Prostate gland (tissue), 2 donors: ENCODE measurements at places on chromosomes 5 and 9. TPM values are rescaled to one million over a fixed set of nuclear protein-coding genes. Genes with fewer than 3 reads are reported as not detected.

The AUH gene
- total RNA-seq = 58.0 TPM

The LRRC70 gene
- total RNA-seq = 0.36 TPM

The SLC6A19 gene
- total RNA-seq = 0.17 TPM

The PCDHA3 gene
- 1.0 TPM for total RNA-seq

The DIRAS2 gene
- not detected for total RNA-seq

The CKMT2 gene
- 25.4 TPM for total RNA-seq

The QRFP gene
- total RNA-seq = 1.0 TPM

- no peak for DNase-seq
Measured at GRCh38 chr9:91824601-91825305, 125.3 kb downstream of the ROR2 start.

- no peak for DNase-seq
Measured at GRCh38 chr5:40073927-40074326, 605.8 kb upstream of the PTGER4 start.

- no peak for DNase-seq
Measured at GRCh38 chr5:18152671-18153070, 518.4 kb downstream of the TAF11L14 start.

DNA sequence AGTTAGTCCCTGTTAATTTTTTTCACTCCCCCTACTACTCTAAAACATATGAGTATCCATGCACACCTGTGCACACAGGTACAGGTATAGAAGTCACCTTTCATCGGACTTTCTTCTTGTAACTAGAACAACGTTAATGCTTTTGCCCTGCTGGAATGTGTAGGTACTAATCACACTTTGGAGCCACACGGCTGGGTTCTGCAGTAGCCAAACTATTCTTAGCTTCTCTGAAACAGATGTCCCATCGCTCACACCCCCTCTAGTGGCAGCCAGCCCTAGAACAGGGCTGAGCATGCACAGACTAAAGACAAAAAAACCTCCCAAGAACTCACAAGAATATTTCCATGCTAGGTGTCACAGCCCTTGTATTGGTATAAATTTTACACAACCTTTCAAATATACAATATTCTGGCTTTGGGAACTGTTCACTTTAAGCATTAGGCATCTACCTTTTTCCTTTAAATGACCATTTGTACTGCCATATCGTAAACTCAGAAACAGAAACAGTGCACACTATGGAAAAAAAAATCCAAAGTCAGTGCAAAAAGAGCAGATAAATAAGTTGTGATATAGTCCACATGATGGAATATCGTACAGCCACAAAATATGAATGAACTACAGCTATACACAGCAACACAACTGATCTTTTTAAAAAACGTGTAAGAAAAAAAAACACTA is 64.0 kb downstream of the RETREG1 start:
- peak; percentile 83 for DNase-seq

GRCh38 chr5:133523013-133523658 is 89.2 kb downstream of the FSTL4 start:
- no peak for DNase-seq

GRCh38 chr9:14221119-14221518 is 92.8 kb downstream of the NFIB start:
- no peak for DNase-seq

- DNase-seq = no peak
Measured at GRCh38 chr5:149664666-149665415, 65.3 kb upstream of the PPARGC1B start.

GRCh38 chr5:154514331-154514730 is 36.3 kb upstream of the HAND1 start:
- no peak for DNase-seq

GRCh38 chr5:98173334-98173733 is 600.1 kb upstream of the RGMB start:
- no peak for DNase-seq

DNA sequence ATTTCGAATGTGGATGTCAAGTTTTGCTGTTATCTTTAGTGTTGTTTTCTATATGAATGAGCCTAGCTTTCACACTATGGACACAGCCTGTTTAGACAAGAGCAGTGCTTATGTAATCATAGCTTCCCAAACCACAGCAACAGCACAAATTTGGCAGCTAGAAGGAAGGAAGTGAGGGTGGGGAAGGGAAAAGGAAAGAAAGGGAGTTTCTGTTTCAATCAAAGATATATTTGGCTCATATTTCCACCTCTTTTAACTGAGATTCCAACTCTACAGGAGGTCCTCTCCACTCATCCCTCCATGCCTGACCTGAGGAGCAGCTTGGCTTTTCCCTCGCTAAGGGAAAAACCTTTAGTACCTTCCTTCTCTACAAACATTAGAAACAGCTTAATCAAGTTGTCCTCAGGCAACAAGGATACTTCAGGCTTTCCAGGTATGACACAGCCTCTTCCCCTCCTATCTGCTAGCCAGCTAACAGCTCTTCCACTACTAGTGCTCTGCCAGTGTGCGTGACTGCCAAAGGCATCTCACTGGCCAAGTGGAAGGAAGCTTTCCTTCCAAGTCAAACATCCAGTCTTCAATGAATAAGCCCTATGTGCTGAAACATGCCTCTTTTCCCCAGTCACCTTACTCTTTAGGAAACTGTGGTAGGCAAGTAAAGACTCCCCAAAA is 268.6 kb upstream of the PTGER4 start:
- DNase-seq = peak; percentile 54

DNA sequence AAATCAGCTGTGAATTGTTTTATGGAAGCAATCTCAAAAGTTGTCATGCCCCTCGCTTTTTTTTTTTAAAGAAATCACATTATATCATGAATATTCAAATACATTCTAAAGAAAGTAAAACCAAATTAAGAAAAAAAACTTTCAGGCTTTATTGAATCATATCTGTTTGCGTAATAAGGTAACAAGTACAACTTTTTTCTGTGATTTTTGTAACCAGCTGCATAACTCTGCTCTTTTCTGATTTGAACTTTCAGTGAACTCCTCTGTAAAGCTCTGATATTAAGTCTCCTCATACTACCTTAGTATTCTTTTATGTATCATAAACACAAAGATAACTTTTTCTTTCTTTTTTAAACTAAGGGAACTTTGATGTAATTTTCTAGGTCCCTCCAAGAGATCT is 65.3 kb downstream of the CWC27 start:
- DNase-seq = no peak

- DNase-seq = peak; percentile 36
Measured at GRCh38 chr9:91433180-91433579, 9.5 kb upstream of the NFIL3 start.

DNA sequence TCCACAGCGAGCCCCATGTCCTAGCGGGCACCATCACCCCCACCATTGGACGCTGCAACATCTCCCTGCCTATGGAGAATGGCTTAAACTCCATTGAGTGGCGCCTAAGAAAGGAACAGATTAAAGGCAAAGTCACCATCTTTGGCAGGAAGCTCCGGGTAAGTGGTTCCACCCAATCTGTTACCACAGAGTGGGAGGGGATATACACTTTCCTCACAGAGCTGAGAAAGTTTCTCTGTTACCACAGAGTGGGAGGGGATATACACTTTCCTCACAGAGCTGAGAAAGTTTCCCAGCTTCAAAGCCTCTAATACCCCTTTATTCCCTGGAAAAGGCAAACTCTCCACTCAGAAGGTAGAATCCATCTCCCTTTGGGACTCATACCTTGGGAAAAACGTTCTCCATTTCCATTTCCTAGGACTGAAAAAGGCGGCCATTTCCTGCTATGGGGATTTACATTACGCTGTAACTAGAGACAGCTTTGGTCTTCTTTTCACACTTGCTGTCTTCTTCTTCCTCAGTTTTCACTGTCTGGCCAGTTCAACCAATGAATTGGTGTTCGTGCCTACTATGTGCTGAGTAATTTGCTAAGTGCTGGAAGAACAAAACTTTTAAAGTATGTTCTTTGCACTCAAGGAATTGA is 63.4 kb upstream of the WWC1 start:
- DNase-seq = no peak

DNA sequence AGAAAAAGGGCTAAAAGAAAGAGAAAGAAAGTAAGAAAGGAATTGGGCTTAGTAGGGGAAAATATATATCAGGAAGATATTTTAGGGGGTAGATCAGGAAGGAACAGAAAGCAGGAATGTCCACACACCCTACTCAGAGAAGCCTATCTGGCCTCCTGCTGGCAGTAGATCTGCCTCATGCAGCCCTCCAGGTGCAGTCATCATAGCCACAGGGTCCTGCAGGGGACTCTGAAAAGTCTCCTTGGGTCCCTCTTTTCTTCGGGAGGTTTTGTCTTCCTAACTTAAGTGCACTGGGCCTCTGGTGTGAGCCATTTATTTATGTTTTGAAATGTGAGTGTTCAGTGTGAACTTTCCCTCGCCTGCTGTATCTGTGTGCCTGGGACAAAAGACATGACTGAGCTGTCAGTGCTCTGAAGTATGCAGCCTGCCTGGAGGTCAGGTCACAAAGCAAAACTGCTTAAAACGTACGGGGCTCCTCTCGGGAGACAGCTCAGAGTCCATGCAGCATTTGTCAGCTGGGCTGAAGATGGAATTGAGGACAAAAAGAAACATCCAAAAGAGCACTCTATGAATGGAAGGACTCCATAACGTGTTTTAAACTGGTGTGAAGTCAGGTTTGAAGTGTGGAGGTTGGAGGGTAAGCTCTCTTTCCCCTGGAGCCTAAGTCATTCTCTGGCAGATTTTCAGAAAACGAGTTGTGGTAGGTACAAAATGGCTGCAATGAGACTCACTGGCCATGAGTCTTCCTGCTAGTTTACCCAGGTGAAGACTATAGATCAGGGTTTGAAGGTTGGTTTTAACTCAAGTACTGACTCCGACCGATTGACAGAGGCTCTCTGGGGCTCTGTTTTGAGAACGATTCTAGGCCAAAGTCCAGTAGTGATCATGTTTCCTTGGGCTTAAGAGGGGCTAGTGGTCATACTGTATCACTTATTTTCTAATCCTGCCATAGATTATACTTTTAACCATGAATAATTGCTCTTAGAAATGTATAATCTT is 151.8 kb upstream of the GDNF start:
- no peak for DNase-seq

GRCh38 chr5:138542180-138542955 is 668 bp downstream of the ETF1 start:
- no peak for DNase-seq

GRCh38 chr5:59767681-59768151 is 125.8 kb downstream of the PDE4D start:
- DNase-seq = no peak

- DNase-seq = no peak
Measured at GRCh38 chr5:18745988-18746615, 1111.8 kb downstream of the TAF11L14 start.

- no peak for DNase-seq
Measured at GRCh38 chr9:107489144-107489673, 360 bp downstream of the KLF4 start.

DNA sequence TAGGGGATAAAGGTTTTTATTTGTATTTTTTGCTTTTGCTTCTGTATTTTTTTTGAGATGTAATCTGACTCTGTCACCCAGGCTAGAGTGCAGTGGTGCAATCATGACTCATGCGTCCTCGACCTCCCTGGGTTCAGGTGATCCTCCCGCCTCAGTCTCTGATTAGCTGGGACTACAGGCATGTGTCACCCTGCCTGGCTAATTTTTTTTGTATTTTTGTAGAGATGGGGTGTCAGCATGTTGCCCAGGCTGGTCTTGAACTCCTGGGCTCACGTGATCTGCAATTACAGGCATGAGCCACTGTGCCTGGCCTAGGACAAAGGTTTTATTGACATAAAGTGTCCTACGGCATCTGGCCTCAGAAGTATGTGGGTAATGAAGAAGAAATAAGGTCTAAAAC is 297.1 kb upstream of the C9orf72 start:
- DNase-seq = no peak

DNA sequence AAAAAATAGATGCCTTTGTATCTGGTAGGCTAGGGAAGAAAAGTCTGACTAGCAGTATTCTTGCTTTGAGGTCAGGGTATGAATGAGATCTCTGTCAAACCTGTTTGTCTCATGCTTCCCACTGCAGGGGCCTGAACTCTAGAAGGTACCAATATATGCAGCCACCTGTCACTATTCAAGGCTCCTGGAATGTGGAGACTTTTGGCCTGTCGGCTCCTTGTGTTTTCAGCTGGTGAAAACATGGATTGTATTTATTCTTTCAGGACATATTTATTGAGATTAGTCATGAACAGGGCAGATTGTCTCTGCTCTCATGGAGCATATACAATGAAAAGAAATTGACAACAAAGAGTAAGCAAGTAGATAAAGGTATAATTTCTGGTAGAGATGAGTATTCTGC is 255.8 kb downstream of the ARHGAP26 start:
- DNase-seq = no peak
